ENCODE measurements at places on chromosomes 11 and 22.

DNA sequence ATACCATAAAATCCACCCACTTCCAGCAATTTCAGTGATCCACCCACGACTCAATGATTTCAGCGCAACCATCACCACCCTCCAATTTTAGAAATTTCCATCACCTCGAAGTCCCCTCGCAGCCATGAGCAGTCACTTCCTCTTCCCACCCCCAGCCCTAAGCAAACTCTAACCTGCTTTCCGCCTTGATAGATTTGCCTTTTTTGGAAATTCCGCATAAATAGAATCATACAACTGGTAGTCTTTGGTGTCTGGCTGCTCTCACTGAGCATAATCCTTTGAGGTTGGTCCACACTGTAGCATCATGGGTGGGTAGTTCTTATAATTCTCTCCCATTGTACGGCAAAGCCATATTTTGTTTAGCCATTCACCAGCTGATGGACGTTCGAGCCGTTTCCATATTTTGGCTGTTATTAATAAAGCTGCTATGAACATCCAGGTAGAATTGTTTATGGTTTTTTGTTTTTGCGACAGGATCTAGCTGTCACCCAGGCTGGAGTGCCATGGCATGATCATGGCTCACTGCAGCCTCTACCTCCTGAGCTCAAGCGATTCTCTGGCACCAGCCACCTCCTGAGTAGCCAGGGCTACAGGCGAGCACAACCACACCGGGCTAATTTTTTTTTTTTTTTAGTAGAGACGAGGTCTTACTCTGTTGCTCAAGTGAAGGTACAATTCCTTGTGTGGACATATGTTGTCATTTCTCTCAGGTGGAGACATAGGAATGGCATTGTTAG, 16.0 kb downstream of the PIM3 start:
- DNase-seq, result no peak

DNA sequence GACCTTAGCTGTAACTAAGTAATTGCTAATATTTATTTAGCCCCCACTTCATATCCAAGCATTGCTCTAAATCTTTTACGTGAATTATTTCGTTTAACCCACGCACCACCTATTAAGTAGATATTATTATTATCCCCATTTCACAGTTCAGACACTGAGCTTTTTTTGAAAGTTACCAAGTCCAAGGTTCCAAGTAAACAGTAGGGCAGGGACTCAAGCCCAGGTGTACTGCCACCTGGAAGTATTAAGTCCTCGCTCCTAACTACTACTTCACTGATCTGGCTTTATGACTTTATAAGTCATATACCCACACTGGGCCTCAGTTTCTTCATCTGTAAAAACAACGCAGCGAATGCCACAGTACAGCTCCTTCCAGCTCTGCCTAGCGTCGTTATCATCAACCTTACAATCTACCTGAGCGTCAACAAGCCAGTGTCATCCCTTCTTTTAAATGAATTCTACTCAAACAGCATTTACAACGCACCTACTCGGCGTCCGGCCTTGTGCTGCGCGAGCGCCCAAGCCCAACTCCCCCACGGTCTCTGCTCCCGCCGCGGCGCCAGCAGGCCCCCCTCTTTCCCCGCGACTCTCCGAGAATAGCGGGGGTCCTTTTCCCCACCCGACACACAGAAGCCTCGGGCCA, 624 bp downstream of the TMEM41B start:
- DNase-seq, result no peak

DNA sequence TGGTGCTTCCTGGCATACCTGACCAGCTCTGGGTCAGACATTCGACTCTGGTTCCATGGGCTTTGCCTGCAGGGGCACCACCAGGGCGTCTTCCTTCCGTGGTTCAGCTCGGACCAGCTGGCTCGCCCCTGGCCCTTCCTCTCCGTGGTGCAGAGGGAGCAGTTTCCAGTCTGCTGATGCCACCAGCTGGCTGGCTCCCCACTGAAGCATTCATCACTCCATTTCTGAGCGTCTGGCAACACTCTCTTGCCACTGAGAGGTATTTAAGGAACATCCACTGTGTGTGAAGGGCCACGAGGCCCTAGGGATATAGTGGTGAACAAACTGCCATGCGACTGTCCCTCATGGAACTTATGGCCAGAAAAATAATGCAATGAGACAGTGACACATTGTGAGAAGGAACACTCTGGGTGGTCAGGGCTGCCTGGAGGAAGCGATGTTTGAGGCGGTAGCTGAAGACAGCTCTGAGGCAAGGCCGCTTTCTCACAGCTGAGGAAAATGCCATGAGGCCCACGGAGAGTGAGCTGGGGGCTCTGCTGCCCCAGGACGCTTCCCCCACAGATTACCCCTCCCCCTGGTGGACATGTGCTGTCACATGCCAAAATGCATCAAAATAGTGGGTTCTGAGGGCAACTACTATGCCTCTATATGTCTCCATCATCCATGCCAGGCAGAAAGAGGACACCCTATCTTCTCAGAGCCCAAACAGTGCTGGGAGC, 44.9 kb upstream of the ARFGAP3 start:
- no peak for DNase-seq

DNA sequence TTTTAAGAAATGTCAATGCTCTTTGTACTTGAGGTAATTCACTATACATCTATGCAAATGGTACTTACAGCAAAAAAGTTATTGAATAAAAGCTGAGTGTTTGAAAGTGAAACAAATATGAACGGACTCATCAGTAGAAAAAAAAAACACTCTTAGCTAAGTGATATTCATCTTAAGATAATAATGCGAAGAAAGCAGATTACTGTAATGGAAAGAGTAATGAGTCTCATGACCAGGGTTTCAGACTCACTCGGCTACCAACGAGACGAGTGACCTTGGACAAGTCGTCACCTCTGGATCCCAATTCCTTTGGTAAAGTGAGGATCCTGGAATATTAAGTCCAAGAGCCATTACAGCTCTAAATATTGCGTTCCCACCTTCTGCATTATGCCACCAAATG, 57.0 kb downstream of the PACSIN2 start:
- no peak for DNase-seq

- DNase-seq, result no peak
These were observed 1251.2 kb downstream of the BRD1 start for GRCh38 chr22:48576333-48577013.

GRCh38 chr11:114684636-114685035, 6.3 kb downstream of the NXPE2 start:
- no peak for DNase-seq

DNA sequence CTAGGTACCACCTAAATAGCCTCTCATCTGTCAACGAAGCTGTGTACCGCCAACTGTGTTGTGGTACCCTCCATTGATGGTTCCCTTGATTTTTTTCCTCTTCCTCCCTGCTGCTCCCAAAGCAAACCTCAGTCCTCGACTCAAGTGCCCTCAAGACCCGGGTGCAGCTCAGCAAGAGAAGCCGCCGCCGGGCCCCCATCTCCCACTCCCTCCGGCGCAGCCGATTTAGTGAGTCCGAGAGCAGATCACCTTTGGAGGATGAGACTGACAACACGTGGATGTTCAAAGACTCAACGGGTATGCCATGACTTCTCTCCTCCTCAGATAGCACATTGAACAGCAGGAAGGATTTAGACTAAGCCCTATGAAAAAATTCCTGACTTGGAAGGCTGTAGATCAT, 22.4 kb upstream of the CRYBB3 start:
- no peak for DNase-seq

- DNase-seq, result no peak
These were observed 96.6 kb upstream of the SEZ6L start for GRCh38 chr22:26072621-26073020.

GRCh38 chr22:30043161-30043560, 37.1 kb upstream of the HORMAD2 start:
- no peak for DNase-seq

Data from stimulated activated CD4-positive, alpha-beta T cell treated with anti-CD3 and anti-CD28 coated beads, Interleukin-12 subunit alpha, Interleukin-12 subunit beta, amount 100 ng/mL, for 48 hours (primary cell).